ENCODE measurements at places on chromosomes 16 and 17.

DNA sequence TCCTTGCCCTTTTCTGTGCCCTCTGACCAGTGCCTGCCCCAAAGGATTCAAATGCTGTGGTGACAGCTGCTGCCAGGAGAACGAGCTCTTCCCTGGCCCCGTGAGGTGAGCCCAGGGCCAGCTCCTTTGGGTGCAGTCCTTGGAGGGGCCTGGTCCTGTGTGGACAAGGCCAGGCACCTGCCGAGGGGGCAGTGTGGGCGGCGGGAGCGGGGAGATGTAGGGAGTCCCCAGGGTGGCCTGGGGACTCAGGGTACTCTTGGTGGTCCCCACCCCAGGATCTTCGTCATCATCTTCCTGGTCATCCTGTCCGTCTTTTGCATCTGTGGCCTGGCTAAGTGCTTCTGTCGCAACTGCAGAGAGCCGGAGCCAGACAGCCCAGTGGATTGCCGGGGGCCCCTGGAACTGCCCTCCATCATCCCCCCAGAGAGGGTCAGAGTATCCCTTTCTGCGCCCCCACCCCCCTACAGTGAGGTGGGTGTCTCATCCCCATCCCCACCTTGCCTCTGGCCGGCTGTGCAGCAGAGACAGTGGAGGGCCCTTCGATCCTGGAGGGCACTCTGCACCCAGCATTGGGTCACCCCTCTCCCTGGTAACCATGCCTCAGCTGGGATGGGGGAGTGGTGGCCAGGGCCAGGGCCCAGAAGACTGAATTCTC is 4.4 kb downstream of the TMEM92 start:
- no peak for DNase-seq

DNA sequence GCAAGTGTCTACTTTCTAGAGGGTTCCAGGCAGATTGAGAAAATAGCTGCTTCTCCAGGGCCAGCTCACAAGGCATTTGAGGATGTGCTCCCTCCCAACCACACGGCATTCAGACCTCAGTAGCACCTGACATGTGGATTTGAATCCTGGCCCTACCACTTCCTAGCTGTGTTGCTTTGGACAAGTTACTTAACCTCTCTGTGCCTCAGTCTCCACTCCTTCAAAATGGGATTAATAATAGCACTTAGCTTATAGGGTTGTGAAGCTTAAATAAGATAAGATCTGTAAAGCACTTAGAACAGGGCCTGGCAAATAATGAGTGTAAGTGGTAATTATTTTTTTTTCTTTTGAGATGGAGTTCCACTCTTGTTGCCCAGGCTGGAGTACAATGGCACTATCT is 21.0 kb upstream of the NOMO2 start:
- no peak for DNase-seq

DNA sequence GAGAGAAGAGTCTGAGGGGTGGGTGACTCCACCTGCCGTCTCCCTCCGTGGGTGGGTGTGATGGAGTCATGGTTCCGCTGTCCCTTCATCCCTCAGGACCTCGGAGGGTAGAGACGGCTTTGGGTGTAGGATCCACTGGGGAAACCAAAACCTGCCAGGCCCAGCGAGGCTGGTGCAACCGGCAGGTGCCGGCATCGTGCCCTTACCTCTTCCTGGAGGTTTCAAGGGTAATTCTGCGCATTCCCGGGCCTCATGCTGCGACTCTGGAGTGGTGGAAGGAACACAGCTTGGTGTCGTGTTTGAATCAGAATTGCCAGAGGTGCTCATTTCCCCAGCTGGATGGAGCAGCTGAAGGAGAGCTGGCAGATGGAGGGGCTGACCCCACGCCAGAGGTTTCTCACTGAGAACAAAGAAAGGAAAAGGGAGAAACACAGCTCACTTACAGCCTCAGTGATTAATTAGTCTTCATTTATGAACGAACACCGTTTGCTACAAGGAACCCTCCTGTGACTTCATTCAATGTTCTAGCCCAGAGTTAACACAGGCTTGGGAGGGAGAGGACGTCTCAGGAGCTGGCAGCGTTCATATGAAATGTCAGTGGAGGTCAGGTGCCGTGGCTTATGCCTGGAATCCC is 16.3 kb upstream of the ATP2A3 start:
- no peak for DNase-seq

DNA sequence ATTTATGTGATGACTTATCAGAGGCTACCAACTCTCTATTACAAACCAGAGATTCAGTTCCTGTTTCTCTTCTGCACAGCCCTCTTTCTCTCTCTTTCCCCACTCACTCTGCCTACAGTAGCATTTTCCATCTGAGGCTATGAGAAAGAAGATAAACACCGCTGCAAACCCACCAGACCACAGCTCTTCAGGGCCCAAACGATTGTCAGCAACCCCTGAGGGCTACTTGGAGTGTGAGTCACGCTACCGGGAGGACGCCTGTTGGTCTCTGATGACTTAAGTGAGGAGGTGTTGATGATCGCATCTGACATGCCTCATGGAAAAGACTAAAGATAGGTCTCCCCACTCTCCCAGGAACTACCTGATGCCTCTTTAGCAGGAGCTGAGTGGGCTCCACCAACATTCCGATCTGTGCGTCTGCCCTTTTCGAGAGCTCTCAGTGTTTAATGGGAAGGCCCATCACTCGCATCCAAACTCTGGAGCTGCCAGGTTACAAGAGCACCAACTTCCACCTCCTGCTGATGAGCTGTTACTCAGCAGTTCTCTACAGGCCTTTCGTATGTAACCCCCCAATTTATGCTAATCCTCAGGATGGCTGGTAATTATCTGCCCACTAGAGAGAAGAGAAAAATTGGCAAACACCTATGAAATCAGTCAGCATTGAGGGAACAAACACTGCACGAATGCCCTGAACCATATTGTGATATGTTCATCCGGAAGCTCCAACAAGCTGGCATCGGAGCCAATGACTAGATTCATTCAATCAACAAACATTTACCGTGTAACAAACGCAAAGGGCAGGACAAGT is 9.2 kb downstream of the GRIN2A start:
- DNase-seq, result no peak

DNA sequence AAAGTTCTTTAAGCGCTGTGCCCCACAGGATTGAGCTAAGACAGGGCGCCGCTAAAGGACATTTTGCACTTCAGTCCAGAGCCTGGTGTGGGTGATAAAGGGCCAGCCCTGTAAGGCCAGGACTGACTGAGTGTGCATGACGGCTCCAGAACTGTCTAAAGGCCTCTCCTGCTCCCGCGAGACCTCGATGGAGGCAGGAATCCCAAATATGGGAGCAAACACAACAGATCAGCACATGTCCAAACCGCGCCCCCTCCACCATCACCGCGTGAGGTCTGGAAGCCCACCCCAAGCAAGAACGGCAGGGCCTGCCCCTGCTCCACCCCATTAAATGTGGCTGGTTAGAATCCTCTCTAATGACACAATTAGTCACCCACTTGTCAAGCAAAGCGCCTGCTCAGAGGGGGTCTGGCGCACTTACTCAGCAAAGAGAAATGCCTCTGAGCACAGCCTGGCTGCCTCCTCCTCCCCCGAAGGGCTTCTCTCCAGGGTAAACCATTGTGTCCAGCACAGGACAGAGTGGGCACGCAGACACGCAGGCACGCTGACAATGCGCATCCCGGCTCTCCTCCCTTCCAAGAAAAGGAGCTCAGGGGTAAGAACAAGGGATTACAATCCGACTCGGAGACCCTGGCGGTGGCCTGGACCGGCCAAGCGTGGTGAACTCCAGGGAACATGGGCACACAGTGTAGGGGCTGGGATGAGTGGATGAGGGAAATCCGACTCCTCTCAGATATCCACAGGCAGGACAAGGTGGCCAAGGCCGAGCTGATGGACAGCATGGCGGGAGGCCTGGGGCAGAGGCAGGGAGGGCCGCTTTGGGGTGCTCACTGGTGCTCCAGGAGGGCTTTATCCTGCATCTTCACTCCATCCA is 1.5 kb downstream of the MXRA7 start:
- no peak for DNase-seq

Data from SIG-M5 (cell line).